ENCODE measurements at places on chromosomes 4 and X.
A peak's percentile ranks its signal among the peaks of the same experiment; 100 is the strongest.

DNA sequence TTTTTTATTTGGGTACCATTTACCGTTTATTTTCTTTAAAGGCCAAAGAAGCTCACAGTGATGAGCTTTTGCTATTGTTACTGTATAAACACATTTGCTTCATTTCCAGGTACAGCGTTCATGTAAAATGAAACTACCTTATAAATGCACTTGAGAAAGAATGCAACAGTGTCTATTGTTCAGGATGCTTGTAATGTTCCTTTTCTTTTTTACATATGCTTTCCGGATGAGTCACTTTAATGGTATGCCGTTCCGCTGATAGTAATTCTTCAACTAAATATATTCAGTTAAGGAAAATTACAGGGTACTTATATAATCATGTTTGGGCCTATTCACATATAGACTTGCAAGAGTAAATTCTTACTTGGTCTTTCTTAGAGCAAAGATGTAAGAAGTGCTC is 354.9 kb downstream of the RPA4 start:
- DNase-seq, result no peak
- H3K27me3 ChIP-seq, result no peaks in the 10 kb centered on the region
- no peaks in the 10 kb centered on the region for H3K4me1 ChIP-seq
- no peak overlapping the region for H3K4me3 ChIP-seq
- H3K36me3 ChIP-seq, result no peaks in the 10 kb centered on the region
- H3K27ac ChIP-seq, result no peak overlapping the region

DNA sequence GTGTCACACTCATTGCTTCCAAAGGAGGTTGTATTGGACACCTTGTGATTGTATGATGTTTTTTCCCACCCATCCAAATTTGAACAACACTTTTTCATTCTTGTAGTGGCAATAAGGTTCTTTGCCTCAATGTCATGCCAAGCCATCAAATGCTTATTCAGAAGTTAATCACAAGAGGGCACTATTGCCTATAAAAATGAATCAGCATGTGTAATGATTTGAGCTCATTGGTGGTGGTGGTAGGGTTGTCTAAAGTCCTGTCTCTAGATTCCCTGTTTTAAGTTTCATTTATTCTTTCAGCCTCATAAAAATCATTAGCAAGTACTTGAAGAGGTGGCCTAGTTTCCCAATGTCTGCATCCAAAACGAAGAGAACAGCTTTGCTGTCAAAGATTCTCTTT is 37.0 kb downstream of the IRS4 start:
- no peak overlapping the region for H3K27ac ChIP-seq
- DNase-seq, result no peak
- H3K36me3 ChIP-seq, result no peaks in the 10 kb centered on the region
- H3K27me3 ChIP-seq, result no peaks in the 10 kb centered on the region
- no peaks in the 10 kb centered on the region for H3K4me1 ChIP-seq

GRCh38 chr4:173680278-173680677 is 150.2 kb upstream of the HAND2 start:
- no peak overlapping the region for H3K27ac ChIP-seq
- H3K4me3 ChIP-seq, result no peak overlapping the region
- no peaks in the 10 kb centered on the region for H3K27me3 ChIP-seq
- no peaks in the 10 kb centered on the region for H3K36me3 ChIP-seq
- H3K4me1 ChIP-seq, result no peaks in the 10 kb centered on the region

DNA sequence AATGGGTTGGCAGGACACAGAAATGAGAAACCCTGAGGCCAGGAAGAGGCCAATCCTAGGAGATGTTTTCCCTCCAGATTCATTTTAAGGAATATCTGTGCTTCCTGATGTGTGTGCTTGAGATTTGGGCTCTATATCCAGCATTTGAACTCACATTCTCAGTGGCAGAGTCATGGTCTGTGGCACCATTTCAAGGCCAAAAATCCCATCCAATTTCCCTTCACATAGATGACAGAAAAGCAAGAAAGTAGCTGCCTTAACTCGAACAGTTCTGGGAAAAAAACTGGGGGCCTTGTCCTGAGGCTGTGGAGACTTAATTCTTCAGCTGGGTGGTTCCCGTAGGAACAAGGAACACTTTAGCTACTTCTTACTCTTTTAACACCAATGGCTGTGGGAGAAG is 27.4 kb downstream of the TAF7L start:
- H3K36me3 ChIP-seq, result no peaks in the 10 kb centered on the region
- H3K4me3 ChIP-seq, result no peak overlapping the region
- H3K27ac ChIP-seq, result no peak overlapping the region
- no peaks in the 10 kb centered on the region for H3K27me3 ChIP-seq

DNA sequence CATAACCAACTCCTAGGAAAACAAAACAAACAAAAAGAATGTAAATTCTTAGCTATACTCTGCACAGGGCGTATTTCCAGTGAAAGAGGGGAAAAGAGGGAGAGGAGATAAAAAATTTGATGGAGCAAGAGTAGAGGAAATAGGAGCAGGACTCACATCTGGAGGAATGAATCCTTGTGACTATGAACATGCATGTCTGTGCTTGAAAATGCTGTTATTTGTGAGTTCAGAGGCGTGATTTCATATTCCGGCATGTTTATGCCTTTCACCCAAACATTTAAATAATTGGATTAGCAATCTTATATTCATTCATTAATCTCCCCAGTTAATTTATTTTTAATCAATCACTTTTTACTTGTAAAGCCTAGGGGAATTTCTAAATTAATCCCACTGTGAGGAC is 11.2 kb upstream of the NUDT11 start:
- DNase-seq, result no peak
- H3K4me3 ChIP-seq, result no peak overlapping the region
- no peaks in the 10 kb centered on the region for H3K27me3 ChIP-seq
- no peaks in the 10 kb centered on the region for H3K4me1 ChIP-seq

GRCh38 chr4:153969542-153969941 is 180.7 kb upstream of the SFRP2 start:
- H3K4me1 ChIP-seq, result no peaks in the 10 kb centered on the region
- no peak overlapping the region for H3K27ac ChIP-seq
- no peak for DNase-seq
- H3K27me3 ChIP-seq, result no peaks in the 10 kb centered on the region

- H3K4me3 ChIP-seq, result no peak overlapping the region
- no peak overlapping the region for H3K27ac ChIP-seq
- no peaks in the 10 kb centered on the region for H3K4me1 ChIP-seq
- no peak for DNase-seq
- H3K27me3 ChIP-seq, result no peaks in the 10 kb centered on the region
- no peaks in the 10 kb centered on the region for H3K36me3 ChIP-seq
These were observed 319.1 kb downstream of the PCDH19 start for GRCh38 chrX:100090931-100091330.

GRCh38 chr4:110196206-110196870 is 2.1 kb downstream of the ELOVL6 start:
- peaks cover 16% of the 10 kb centered on the region for H3K4me1 ChIP-seq
- no peaks in the 10 kb centered on the region for H3K36me3 ChIP-seq
- peak overlapping the region; percentile 83 for H3K27ac ChIP-seq

- H3K27me3 ChIP-seq, result no peaks in the 10 kb centered on the region
- no peaks in the 10 kb centered on the region for H3K36me3 ChIP-seq
- no peak overlapping the region for H3K27ac ChIP-seq
- DNase-seq, result peak; percentile 56
- H3K4me1 ChIP-seq, result no peaks in the 10 kb centered on the region
These were observed 21.7 kb downstream of the PNMA6F start for GRCh38 chrX:153299855-153300254.

DNA sequence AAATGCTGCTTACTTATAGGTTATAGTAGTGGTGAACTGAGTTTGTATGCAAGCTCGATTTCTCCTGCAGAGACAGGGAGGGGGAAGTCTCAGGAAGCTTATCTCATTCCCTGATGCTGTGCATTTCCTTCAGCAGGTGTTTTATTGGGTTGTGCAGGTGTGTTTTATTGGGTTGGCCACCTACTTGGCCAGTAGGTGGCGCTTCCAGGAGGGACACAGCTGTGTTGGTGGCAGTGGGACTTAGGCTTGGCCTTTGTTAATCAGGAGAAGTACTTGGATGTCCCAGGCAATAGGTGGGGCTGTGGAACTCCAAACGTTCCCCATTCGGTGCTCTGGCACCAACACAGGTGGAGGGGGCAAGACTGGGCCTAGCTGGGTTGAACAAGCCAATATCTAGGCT is 196.0 kb upstream of the DCAF8L1 start:
- H3K4me3 ChIP-seq, result no peak overlapping the region
- no peak overlapping the region for H3K27ac ChIP-seq
- DNase-seq, result no peak
- no peaks in the 10 kb centered on the region for H3K36me3 ChIP-seq

GRCh38 chr4:8651661-8652180 is 59.2 kb downstream of the CPZ start:
- DNase-seq, result no peak
- H3K4me1 ChIP-seq, result no peaks in the 10 kb centered on the region
- H3K27ac ChIP-seq, result no peak overlapping the region
- H3K36me3 ChIP-seq, result no peaks in the 10 kb centered on the region

GRCh38 chrX:19739683-19740082 is 147.7 kb downstream of the SH3KBP1 start:
- DNase-seq, result no peak
- no peak overlapping the region for H3K27ac ChIP-seq
- H3K36me3 ChIP-seq, result no peaks in the 10 kb centered on the region
- H3K4me1 ChIP-seq, result no peaks in the 10 kb centered on the region

DNA sequence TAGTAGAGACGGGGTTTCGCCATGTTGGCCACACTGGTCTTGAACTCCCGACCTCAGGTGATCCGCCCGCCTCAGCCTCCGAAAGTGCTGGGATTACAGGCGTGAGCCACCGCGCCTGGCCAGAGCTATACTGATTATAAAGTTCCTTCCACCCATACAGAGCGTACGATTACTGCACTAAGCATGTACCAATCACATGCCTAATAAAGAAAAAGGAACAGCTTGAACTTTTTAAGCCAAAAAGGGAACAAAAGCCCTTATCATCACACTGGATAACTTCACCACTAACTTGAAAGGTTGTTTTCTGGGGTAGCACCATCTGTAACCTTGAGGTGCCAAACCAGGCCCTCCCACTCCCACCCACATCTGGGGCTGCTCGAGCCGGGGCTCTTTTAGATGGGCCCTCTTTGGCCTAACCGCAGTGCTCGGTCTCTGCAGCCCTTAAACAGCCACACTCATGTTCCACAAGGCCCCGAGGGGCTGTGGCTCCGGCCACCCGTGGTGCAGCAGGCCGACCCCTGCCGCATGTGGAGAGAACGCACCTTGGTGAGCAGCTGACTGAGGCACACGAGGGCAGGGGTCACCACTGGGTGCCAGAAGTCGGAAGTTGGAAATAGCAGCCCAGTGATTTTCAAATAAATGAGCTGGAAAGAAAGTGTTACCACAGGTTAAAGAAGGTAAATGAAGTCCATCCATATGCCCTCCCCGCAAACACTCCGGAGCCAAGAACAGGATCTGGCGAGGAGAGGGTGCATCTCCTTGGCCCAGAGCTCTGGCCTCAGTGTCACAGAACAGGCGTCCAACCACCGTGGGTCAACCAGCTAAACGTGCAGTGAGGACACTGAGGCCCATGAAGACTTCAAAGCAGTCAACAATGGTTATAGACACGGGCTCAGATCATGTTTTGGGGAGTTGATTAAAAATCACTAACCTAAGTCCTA is 18.4 kb downstream of the NOP14 start:
- H3K27me3 ChIP-seq, result no peaks in the 10 kb centered on the region
- no peak overlapping the region for H3K4me3 ChIP-seq
- no peak for DNase-seq
- no peaks in the 10 kb centered on the region for H3K4me1 ChIP-seq
- H3K36me3 ChIP-seq, result peaks cover 92% of the 10 kb centered on the region

DNA sequence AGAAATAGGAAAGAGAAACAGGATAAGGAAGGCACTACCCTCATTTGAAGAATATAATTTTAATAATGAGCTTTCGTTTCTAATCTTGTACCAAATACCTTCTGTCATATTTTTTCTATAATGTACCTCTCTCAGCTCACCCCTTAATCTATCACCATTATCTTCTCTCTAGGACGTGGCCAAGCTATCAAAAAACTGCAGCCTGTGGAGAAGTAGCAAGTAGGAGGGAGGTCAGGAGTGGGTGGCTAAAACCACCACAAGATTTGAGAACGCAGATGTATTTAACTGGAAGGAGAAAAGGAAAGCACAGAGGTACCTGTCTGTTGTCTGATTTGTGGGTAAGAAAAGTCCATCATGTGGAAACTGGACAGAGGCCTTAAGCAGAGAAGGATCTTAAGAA is 576.7 kb upstream of the DIPK2B start:
- H3K27ac ChIP-seq, result no peak overlapping the region
- no peak for DNase-seq
- H3K27me3 ChIP-seq, result no peaks in the 10 kb centered on the region
- H3K4me3 ChIP-seq, result no peak overlapping the region
- H3K36me3 ChIP-seq, result no peaks in the 10 kb centered on the region

GRCh38 chrX:153395613-153396319 is 5.4 kb downstream of the PNMA6E start:
- H3K27ac ChIP-seq, result no peak overlapping the region
- no peaks in the 10 kb centered on the region for H3K36me3 ChIP-seq
- no peaks in the 10 kb centered on the region for H3K27me3 ChIP-seq
- no peaks in the 10 kb centered on the region for H3K4me1 ChIP-seq

DNA sequence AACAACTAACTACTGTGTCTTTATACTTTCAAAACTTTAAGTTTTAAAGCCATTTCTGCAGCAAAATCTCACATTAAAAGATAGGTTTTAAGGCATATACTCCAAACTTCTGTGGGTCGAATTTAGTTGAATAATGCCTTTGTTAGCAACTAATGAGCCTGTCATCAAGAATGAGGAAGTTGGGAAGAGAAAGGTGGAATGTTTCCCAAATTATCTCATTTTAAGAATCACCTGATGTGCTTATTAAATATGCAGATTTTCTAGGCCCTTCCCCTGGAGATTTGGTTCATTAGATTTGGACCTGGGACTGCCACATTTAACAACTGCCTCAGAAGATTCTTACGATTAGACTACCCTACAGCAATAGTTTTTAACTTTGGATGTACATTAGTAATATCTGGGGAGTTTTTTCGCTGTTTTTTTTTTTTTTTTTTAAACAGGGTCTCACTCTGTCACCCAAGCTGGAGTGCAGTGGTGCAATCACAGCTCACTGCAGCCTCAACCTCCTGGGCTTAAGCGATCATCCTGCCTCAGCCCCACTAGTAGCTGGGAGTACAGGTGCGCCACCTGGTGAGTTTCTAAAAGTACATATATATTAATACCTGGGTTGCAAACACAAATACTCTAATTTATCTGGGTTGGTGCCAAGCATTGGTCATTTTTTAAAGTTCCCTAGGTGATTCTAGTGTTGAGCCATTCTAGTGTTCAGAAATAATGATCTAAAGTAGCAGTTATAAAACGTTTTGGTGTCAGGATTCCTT is 16.1 kb upstream of the TASL start:
- no peaks in the 10 kb centered on the region for H3K36me3 ChIP-seq
- H3K27me3 ChIP-seq, result no peaks in the 10 kb centered on the region
- H3K27ac ChIP-seq, result no peak overlapping the region
- DNase-seq, result no peak
- H3K4me1 ChIP-seq, result no peaks in the 10 kb centered on the region

DNA sequence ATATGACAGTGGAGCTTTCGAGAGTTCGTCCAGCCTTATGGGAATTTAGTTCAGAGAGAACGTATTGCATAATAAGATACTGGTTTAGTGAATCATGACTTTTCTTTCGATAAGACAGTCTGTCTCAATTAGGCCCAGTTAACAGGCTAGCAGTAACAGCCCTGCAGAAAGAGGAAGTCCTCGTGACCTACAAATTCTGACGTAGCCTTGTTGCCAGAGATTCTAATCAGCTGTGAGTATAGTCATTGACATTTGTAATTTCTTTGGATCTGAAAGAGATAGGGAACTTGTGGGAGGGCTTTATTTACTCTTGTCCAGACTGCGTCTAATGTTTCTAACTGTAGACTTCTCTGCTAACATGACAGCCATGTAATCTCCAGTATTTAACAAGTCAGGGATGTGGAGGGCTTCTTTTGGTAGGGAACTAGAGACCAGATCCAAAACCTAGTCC is 15.8 kb downstream of the ART3 start:
- no peaks in the 10 kb centered on the region for H3K36me3 ChIP-seq
- no peaks in the 10 kb centered on the region for H3K27me3 ChIP-seq
- no peak overlapping the region for H3K4me3 ChIP-seq
- no peak overlapping the region for H3K27ac ChIP-seq
- DNase-seq, result no peak
